ENCODE measurements at places on chromosomes 1 and 21.
A peak's percentile ranks its signal among the peaks of the same experiment; 100 is the strongest.

DNA sequence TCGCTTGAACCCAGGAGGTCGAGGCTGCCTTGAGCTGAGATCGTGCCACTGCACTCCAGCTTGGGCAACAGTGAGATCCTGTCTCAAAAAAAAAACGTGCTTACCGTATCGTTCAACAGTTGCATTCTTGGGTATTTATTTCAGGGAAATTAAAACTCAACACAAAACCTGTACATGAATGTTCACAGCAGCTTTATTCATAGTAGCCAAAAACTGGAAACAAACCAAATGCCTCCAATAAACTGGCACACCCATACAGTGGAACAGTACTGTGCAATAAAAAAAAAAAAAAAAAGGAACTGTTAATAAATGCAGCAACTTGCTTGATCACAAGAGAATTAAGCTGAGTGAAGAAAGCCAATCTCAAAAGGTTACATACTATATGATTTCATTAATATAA is 6.7 kb downstream of the KHDRBS1 start:
- DNase-seq, result no peak

DNA sequence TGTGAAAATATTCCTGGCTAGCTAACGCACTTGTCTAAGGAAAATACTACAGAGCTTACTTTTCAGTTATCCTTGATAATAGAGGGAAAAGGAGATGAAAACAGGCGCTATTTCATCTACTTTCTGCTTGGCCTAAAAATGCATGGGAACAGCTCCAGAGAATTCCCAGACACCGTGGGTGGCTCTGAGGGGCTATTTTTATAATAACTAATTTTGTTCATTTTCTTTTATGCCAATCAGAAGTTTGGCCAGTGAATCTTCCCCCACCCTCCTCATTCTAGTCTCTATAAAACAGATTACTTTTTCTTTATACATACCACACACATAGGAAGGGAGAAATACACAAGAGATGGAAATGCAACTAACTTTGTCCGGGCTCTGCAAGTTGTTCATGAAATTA is 322.9 kb downstream of the SETD4 start:
- no peak for DNase-seq

DNA sequence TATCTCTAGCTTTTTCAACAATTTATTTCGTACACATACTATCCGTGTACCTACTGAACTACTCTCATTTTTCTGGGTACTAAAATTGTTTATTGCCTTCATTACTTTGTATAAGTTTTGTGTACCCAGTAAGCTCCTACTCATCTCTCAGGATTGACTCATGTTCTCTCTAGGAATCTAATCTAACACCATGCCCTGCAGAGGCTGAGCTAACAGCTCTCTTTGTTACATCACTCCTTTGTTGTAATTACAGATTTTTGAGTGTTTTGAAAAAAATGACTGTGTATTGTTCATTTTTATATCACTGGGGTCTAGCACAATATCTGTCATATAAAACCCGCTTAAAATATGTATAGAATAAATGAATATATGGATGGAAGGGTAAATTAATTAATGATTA is 167.1 kb downstream of the ATP6V1G3 start:
- DNase-seq, result no peak

- DNase-seq, result peak; percentile 50
These were observed 1.7 kb upstream of the SORT1 start for GRCh38 chr1:109399326-109399957.

DNA sequence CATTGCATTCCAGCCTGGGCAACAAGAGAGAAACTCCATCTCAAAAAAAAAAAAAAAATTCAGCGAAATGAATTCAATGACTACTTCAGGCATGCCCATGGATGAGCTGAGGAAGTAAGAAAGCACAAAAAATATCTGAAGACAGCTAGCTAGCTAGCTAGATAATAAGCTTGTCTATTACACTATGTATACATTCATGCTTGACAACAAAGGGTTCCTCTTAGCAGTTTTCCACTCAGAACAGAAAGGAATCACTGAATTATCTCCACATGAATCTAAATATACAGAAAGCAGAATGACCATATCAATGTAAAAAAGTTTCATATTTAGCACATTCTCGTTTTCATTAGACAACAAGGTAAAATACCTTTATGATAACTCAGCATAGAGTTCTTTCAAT is 32.1 kb downstream of the USP48 start:
- DNase-seq, result no peak

Data from Panc1 (cell line).